ENCODE measurements at places on chromosomes 16 and 17. TPM values are rescaled to one million over a fixed set of nuclear protein-coding genes. Genes with fewer than 3 reads are reported as not detected.

TBC1D3 gene
- not detected for total RNA-seq

MVP gene
- total RNA-seq: 283 TPM

RPUSD1 gene
- total RNA-seq: 42.1 TPM

CD300H gene
- not detected for total RNA-seq

TRIM72 gene
- not detected for total RNA-seq

CHST4 gene
- not detected for total RNA-seq

ZSCAN10 gene
- total RNA-seq: not detected

NXN gene
- total RNA-seq: 55.7 TPM

LAT gene
- total RNA-seq: 2.3 TPM

SPAG7 gene
- 61.8 TPM for total RNA-seq

HP gene
- not detected for total RNA-seq

NPIPB8 gene
- not detected for total RNA-seq

GNG13 gene
- total RNA-seq: not detected

ACSM2A gene
- not detected for total RNA-seq

RNF222 gene
- total RNA-seq: not detected

OTOA gene
- total RNA-seq: 0.06 TPM

RNF227 gene
- total RNA-seq: 1.2 TPM

NPW gene
- 0.35 TPM for total RNA-seq

CHRNE gene
- total RNA-seq: 0.76 TPM

CLEC18A gene
- total RNA-seq: not detected

SYNGR3 gene
- 5.6 TPM for total RNA-seq

All from glomerular endothelial cell (primary cell).